ENCODE measurements at places on chromosomes 12 and 14.

- no peak for DNase-seq
These were observed 8.7 kb downstream of the ACACB start for GRCh38 chr12:109124878-109125648.

GRCh38 chr14:104556256-104557021 is 23.1 kb upstream of the C14orf180 start:
- peak; percentile 25 for DNase-seq

GRCh38 chr14:57435923-57436322 is 45.5 kb downstream of the NAA30 start:
- no peak for DNase-seq

GRCh38 chr12:53868511-53868986 is 70.1 kb upstream of the HOXC13 start:
- no peak for DNase-seq

DNA sequence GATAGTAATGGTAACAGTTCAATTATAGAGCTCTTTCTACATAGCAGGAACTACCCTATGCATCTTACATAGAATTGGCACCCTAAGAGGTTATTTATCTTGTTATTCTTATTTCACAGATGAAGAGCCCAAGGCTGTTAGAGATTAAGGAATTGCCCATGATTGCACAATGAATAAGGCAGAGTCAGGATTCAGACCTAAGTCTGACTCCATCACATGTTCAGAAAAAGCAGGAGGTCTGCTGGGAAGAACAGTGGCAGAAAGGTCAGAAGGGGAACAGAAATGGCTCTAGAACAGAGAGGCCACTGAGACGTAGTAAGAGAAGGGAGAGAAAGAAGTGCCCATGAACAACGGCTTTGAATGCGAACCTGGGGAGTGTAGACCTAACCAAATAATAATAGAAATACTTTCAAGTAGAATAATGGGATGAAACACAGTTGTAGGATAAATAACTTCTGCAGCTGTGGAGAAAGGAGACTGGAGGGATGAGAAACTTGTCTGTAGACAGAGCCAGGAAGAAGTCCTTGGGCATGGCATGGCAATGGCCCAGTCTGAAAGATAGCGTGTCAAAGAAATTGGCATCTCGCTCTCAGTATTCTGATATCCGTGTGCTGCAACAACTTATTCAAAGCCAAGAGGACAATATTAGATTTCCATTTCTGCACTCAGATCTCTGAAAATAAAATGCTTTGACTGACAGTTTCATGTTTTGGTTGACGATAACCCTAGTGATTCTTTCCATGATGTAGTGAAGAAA is 17.6 kb downstream of the MYBPC1 start:
- DNase-seq: no peak

DNA sequence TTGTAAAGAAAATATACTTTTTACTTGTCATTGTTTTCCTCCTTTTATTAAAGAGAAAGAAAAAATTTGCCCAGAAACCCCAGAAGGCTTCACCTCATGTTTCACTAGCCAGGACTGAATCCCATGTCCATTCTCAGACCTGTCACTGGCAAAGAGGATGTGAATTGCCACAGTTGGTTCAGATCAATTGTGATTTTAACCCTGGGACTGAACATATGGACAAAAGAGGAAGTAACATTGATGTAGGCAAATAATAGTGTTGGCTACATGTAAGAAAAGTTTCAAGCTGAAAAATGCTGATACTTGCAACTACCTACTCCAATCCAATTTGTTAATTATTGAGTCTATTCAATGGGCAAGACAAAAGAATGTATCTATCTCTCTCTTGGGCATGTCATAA is 8.6 kb upstream of the CCDC196 start:
- no peak for DNase-seq

- DNase-seq: no peak
These were observed 13.3 kb downstream of the SYNDIG1L start for GRCh38 chr14:74412753-74413152.

GRCh38 chr12:3775385-3776035 is 22.6 kb upstream of the CRACR2A start:
- DNase-seq: no peak

DNA sequence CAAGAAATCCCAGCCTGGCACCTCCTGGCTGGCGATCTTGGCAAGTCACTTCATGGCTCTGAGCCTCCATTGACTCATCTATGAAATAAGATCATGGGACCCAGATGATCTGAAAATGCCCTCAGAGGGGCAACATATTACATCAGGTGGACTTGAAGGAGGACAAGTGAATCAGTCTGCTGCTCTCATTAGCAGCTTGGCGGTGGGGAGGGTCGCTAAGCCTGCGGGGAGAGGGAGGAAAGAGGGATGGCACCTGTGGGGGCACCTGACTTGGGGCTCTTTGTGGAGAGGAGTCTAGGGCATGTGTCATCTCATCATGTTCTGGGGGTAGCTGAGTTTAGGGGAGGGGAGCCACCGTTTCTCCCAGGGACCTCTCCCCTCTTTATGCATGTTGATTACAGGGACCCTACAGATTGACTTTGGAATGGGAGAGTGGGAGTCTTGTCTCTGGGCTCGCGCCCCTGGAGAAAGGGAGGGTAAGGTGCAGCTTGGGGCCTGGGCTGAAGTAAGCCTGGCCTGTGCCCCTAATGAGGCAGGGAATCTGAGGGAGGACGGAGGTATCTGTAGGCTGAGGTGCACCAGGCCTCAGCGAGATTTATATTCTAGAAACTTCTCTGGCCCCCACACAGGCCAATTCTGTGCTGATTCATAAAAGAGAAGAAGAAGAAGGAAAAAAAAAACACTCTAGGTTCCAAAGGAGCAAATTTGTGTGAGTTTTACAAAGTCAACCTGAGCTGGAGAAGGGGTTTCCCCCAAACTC is 29.3 kb upstream of the BATF start:
- DNase-seq: no peak

DNA sequence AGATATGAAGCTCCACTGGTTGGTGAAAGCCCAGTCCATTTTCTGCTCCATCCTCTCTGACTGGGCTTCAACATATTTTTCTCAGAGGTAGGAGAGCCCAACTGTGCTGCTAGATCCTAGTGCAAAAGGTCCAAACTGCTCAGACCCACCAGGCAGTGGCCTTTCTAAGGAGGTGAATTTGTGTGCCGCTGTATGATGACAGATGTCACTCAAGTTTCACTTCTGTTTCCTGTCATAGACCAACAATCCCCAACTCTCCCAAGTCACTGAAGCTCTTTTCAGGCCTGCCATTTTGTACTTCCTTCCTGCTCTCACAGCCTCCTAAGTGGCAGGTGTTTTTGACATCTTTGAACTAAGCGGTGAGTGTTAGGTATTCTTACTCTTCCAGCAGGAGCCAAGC is 16.4 kb upstream of the RNASE4 start:
- no peak for DNase-seq

- DNase-seq: no peak
These were observed 563 bp downstream of the DCP1B start for GRCh38 chr12:2003676-2004112.

GRCh38 chr12:16789204-16789790 is 183.3 kb upstream of the LMO3 start:
- no peak for DNase-seq

- DNase-seq: peak; percentile 77
These were observed 886.5 kb upstream of the FLRT2 start for GRCh38 chr14:84643446-84643845.

DNA sequence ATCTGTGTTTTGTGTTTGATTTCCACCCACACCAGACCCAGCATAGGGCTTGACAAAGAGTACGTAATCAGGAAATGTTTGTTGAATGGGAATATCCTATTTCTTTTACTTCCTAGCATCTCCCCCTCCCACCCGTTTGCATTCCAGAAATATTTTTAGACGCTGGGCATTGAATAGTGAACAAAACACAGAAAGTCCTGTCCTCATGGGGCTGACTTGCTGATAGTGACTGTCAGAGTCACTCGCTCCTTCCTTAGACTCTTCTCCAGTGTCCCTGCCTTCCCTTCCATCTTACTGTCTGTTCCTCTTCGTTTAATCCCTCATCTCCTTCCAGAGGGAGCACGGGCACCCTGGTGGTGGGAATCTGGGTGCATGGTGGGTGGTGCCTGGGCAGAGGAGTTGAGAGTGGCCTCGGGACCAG is 53.6 kb downstream of the SLC25A47 start:
- peak; percentile 15 for DNase-seq

- DNase-seq: no peak
These were observed 4.6 kb downstream of the FBRSL1 start for GRCh38 chr12:132494294-132495164.

- DNase-seq: no peak
These were observed 4.8 kb downstream of the DGKA start for GRCh38 chr12:55935738-55936151.

DNA sequence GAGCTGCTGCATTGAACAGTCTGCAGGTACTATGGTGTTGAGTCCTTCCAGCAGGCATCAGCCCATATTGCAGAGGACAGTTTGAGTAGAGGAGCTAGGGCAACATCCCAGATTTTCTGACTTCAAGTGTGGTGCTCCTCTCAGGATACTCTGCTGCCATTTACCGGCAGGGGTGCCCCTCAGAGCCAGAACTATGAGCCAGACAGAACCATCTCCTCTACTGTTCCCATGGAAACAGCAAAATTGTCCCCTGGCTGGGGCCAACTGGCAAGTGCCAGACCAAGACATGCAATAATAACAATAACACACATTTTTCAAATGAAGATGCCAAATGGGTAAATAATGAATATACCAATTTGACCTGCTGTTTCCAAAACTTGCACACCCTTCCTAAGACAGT is 102.9 kb downstream of the ADCK1 start:
- DNase-seq: no peak

DNA sequence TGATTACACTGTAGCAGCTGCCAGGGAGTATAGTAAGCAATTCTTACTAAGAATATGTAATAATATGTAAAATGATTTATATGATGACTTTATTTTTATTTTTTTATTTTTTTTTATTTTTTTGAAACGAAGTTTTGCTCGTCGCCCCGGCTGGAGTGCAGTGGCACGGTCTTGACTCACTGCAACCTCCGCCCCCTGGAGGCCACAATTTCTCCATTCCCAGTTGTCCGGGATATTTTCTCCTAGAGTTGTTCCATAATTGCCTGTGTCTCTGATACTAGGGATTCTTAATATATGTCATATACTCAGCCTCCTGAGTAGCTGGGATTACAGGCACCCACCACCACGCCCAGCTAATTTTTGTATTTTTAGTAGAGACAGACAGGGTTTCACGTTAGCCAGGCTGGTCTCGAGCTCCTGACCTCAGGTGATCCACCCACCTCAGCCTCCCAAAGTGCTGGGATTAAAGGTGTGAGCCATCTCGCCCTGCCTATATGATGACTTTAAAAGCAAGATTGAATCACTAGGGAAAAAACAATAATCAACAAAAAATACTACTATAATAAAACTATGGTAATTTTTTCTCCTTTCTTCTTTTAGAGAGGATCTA is 12.2 kb upstream of the ITPR2 start:
- no peak for DNase-seq

DNA sequence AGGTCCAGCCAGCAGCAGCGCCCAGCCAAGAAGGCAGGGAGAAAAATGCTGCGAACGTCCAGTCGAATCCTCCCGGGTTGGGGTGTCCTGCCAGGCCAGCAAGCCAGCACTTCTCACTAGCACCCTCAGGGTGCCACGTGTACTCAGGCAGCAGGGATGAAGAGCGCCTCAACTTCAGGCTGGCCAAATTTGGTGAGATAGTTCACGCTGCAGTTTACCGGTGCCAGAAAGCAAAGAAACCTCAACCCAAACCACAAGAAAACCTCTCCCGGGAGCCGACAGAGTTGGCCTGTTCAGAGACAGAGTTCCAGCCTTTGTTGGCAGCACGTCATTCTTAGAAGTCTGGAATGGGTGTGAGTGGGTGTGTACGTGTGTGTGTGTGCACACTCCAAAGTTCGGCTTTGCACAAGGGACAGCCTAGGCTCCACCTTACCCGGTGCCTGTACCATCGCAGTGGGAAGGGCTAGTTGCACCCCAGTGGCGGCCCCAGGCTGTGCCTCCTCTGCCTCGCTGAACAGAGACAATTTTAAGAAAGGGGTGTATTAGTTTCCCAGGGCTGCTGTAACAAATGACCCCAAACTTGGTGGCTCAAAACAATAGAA is 42.1 kb downstream of the ELK3 start:
- DNase-seq: no peak

DNA sequence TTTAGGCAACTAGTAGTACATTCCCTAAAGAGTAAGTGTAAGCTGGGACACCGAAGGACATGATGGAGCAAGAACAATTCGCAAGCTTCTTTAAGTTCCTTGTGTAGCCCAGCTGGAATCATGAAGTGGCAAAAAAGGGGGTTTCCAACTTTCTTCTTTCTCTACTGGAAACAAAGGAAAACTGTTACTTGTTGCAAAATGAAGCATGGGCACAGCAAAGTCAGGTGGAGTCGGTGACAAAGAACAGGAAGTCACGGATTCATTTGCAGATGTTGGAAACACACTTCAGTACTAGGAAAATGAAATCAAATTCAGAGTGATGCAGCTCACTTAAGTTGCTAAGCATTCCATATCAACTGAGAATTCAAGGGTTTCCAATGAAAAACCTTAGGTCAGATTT is 706.9 kb upstream of the STXBP6 start:
- no peak for DNase-seq

DNA sequence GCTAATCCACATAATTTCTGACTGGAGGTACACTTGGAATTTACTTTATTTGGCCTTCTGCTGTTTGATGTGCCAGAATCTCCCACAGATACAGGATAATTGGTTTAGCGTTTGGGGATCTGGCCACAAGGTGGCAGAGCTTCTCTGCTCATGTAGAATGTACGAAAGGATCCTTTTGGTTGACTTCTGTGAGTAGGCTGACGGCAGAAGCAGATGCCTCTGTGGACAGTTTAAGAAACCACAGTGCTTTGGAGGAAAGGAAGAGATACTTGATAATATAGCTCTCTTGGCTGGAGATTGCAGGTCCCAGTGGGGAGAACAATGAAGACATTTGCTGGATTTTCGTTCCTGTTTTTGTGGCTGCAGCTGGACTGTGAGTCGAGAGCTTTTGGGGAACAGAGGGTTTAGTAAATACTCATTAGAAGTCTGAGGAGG is 75.3 kb upstream of the OR4E1 start:
- DNase-seq: peak; percentile 46
